Femur (tissue), 1 donor: ENCODE measurements at places on chromosomes 1 and 21.

GRCh38 chr1:32890516-32891240, 4.4 kb downstream of the HPCA start:
- DNase-seq = no peak

DNA sequence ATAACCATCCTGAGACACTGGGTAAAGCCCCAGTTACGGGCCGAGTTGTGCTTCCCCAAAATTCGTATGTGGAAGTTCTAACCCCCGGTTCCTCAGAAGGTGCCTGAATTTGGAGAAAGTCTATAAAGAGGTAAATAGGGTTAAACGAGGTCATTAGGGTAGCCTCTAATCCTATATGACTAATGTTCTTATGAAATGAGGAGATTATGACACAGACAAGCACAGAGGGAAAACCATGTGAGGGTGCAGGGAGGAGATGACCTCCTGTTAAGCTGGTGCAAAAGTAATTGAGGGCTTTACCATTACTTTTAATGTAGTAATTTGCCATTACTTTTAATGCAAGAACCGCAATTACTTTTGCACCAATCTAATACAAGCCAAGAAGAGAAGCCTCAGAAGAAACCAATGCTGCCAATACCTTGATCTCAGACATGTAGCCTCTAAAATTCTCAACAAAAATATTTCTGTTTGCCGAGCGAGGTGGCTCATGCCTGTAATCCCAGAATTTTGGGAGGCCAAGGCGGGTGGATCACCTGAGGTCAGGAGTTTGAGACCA, 260.8 kb downstream of the GPATCH2 start:
- DNase-seq = no peak

DNA sequence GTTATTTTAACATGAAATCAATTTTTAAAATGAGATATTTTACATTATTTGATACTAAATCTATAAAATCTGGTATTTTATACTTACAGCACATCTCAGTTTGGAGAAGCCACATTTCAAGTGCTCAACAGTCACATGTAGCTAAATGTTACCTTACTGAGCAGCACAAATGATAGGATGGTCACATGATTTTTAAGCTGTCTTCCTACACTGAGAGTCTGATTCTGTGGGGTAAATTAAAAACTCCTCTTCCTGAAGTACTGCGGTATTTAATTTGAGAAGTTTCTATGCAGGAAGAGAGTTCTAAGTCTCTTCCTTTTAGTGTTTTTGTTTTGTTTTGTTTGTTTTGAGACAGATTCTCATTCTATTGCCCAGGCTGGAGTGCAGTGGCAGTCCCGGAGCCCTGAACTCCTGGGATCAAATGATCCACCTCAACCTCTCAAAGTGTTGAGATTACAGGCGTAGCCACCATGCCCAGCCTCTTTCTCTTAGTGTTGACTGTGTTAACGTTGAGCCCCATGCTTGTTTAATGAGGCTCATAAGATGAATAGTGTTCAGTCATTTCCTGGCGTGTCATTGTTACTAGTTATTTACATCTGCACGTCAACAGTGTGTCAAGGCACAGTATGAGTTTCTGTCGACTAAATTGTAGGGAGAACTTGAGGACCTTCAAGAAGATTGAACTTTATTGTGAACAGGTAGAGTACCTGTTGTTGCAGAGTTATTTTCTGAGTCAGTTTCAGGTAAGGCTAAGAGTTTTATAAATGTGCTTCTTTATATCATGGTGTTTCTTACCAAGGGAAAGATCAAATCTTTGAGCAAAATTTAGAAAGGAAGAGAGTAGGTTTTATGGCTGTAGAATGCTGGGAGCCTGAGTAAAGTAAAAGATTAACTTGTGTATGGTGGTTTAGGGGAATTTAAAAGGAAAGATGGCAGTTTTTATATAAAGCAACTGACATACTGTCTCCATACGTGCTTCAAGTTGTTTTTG, 3.3 kb downstream of the CNST start:
- DNase-seq = no peak

DNA sequence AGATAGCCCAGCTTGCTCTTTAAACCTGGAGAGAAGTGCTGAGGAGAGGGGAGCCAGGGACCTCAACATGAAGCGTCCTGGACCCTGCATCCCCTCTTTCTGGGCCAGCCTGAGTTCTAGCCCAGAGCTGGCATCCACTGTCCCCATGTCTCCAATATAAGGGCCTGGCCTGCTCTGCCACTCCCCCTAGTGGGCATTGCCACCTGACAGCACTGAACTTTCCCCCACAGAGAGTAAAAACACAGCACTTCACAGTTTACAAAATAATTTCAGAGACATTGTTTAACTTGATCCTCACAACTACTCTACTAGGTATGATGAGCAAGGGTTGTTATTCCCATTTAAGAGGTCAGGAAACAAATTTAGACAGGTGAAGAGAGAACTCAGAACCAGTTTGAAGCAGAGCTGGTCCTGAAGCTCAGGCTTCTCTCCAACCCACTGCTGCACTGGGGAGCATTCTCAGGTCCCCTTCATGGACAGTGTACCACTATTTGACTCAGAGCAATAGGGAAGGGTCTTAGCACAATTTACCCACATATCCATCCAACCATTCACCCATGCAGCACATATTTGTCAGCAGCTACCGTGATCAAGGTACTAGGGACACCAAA, 151.2 kb downstream of the DMRTA2 start:
- DNase-seq = no peak

- no peak for DNase-seq
Measured at GRCh38 chr1:225851805-225852204, 30.4 kb downstream of the TMEM63A start.

DNA sequence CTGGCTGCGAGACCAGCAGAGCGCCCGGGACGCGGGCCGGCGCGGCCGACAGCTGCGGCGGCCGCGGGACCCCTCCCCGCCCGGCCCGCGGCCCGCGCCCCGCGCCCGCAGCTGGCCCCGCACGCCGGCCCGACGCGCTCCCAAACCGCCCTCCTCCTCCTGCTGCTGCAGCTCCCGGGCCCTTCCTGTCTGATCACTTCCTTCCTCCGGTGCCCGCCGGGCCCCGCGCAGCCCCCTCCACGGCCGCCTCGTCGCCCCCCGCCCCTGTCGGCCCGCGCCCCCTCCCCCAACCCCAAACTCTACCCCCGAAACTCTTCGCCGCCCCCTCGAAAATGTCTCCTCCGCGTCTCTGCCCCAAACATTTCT, 594 bp downstream of the LUZP1 start:
- DNase-seq = peak; percentile 62

- DNase-seq = no peak
Measured at GRCh38 chr1:2342384-2343022, 48.9 kb downstream of the MORN1 start.

DNA sequence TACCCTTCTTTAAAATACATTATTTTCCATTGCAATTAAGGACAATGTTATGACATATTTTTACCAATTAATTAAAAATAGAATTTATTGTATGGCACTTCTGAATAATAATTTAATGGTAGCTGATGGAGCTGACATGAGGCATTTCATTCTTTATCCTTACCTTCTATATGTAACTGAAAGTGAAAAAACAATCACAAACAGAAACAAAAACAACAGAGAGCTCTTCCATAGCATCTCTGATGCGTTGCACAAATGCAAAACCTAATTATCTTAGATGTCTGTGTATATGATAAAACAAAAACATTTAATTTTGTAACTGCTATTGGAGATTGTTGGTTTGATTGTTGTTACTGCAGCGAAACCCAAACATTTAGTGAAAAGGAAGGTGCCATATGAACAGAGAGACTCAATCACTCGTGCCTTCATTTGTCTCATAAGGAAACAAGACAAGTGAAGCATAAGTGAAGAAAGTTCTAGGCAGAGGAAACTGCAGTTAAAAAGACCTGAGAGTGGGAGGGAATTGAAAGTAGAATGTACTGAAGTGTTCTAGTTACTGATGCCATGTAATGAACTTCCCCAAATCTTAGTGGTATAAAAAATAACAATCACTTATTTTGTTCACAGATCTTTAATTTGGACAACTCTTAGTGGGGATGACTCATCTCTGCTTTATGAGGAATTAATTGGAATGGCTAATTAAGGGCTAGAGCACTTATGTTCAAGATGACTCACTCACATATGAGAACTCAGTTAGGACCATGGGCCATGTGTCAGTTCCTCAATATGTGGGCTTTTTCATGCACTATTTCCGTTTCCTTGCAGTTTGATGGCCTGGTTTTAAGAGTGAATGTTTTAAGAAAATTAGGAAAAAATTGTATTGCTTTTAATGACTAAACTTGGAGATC, 245.0 kb upstream of the OLFM3 start:
- no peak for DNase-seq

DNA sequence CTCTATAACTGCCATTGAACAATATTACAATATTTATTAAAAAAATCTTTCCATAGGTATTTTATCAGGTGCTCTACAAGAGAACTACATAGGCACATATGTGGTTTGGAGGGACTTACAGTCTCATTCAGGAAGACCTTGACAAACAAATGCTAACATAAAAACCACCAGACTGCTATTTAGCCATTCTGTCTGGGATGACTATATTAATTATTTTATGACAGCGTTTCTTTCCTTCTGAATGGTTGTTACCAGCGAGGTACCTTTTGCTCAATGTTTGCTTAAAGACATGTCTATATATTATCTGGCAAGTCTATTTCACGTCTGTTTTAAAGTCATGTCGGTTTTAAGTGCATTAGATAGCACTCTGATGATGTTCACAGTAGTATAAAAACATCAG, 69.7 kb downstream of the RUNX1 start:
- DNase-seq = no peak

GRCh38 chr1:204102739-204103430, 30.0 kb downstream of the SOX13 start:
- no peak for DNase-seq

GRCh38 chr1:10789047-10789791, 7.2 kb downstream of the CASZ1 start:
- DNase-seq = no peak

GRCh38 chr1:109832945-109833344, 69.2 kb upstream of the EPS8L3 start:
- DNase-seq = no peak

DNA sequence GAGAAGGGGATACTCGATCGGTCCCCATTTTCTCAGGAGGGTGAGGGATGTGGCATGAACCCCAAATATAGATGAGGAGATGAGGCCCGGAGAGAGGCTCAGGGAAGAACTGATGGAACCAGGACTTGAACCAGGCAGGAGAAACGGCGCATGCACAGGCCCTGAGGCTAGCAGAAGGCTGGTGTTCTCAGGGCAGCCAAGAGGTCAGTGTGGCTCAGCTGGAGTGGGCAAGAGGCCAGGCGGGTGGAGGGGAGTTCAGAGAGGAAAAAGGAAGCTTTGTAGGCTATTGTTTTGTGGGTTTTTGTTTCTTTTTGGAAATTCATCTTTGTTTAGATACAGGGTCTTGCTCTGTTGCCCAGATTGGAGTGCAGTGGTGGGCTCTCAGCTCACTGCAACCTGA, 122.0 kb downstream of the LACTBL1 start:
- no peak for DNase-seq

DNA sequence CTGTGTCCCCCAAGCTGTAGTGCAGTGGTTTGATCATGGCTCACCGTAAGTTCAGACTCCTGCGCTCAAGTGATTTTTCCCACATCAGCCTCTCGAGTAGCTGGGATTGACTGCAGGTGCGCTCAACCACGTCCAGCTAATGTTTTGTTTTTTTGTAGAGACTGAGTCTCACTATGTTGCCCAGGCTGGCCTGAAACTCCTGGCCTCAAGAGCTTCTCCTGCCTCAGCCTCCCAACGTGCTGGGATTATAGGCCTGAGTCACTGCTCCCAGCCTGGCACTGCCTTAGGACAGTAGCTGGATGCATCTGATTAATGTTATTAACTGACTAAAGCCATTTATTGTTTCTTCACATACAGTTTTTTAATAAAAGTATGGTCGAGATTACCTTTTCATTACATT, 40.2 kb downstream of the RNF11 start:
- DNase-seq = no peak

GRCh38 chr1:109252893-109253802, 3.8 kb downstream of the CELSR2 start:
- peak; percentile 70 for DNase-seq

- DNase-seq = no peak
Measured at GRCh38 chr1:178867670-178868069, 3.2 kb downstream of the ANGPTL1 start.

DNA sequence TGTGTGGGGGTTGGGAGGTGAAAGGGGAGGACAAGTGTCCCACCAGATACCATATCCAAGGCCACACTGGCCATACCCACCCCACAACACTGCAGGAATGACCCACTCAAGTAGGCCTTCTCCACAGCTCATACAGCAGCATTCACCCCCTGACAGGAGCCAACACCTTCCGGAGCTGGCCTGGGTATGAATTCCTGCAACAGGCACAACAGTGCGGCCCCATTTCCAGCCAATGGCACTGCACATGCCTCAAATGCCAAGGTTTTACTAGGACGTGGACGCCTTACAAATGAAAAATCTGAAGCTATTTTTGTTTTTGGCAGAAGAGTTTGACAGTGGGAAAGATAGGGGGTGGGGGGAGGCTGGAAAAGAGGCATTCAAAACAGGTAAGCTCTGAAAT, 2.0 kb downstream of the KCND3 start:
- DNase-seq = no peak

- no peak for DNase-seq
Measured at GRCh38 chr1:56561227-56562019, 17.9 kb downstream of the PLPP3 start.

DNA sequence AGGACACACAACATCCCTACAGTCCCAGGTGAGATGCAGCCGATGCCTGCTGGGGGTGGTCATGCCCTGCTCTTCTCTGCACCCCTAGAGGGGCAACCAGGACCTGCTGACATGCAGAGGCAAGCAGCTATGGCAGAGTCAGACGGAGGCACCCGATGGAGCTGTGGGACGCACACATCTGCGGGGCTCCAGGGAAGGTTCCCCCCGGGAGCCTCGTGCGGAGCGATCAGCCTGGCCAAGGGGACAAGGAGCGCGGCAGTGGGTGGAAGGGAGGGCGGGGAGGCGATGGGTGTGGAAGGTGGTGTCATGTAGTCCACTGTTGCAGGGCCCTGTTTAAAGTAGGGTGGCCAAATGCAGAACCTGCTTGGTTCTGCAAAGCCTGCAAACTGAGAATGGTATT, 143.0 kb upstream of the AJAP1 start:
- no peak for DNase-seq

- no peak for DNase-seq
Measured at GRCh38 chr1:71583756-71584155, 502.9 kb upstream of the ZRANB2 start.

- DNase-seq = no peak
Measured at GRCh38 chr1:77552626-77553025, 129.8 kb downstream of the ZZZ3 start.

GRCh38 chr1:220882061-220882891, 3.0 kb downstream of the HLX start:
- peak; percentile 45 for DNase-seq

GRCh38 chr21:42056468-42056867, 14.6 kb upstream of the UMODL1 start:
- peak; percentile 36 for DNase-seq
